CD4-positive, alpha-beta T cell treated with Interleukin-2 at 100 ng/mL for 4 hours (primary cell): ENCODE measurements at places on chromosomes 5 and 9.

DNA sequence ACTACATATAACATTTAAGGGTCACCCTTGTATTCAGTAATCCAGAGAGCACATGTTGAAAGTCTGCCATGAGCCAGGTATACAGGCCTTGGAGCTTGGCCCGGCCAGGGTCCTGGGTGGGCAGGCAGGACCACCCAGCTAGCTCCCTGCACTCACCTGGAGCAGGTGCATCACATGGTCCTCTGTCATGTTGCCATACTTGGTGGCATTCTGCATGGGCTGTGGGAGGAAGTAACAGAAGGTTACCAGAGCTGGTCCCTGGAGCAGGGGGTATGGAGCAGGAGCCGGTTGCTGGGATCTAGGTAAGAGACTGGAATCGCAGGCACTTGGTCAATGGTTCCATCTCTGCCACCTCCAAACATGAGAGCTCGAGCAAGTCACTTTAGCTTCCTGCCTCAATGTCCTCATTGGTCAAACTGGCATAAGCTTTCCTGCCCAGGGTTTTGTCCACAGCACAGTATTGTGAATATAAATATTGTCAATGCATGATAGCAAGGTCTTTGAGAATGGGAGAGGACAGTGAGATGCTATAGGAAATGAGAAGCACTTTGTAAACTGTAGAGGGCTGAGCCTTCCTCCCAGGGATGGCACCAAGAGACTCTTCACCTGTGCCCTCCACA, 6.5 kb downstream of the CD74 start:
- no peak for DNase-seq

DNA sequence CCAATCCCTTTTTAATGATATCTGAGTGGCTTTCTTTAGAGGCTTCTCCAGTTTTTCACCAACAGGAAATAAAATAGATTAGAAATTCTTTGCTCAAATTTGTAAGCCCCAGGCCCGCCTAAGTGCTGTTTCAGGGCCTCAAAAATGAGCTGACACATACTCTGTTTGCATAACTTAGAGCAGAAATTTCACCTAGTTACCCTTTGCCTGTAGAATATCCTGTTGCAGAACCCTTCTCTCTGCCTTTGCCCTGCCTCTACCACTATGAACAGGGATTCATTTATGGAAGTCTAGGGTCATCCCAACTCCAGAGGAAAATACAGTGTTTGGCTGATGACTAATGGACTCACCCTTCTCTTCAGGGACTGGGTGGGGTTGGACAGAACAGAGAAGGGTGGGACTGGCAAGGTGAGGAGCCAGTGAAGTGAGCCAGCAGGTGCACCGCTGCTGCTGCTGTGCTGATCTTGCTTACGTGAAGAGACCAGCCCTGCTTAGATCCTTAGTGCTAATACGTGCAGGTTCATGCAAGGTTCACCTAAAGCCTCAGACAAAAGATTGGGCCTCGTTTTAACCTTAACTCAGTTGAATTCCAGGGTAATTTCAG, 22.8 kb downstream of the OSTF1 start:
- no peak for DNase-seq

DNA sequence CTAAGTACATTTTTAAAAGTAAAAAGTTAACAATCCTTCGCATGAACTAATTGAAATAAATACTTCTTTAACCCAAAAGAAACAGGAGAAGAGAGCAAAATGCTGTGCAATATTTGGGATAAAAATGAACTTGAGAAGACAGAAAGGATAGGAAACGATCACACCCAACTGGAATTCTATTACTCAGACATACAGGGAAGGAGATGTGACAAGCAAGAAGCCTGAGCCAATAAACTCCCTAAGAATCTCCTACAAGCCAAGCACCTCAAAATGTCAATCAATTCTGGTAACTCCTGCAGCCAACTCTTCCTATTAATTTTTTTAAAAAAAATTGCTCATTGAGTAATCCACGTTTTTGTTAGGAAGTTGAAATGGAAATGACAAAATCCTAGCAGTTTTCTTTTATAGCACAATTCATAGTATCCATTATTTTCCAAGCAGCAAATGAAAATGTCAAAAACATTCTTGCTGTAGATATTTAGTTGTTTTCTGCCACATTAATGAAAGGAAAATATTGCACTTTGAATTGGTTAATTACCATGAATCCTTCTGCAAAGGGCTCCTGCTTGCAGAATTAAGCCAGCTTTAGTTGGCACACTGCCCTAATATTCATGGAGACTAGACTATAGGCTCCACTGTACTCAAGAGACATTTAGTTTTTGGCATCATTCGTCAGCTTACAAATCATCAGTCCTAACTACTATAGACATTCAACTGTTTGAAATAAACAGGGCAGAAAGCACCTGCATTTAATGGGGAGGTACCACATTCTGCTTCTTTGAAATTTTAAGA, 89.0 kb downstream of the RFX3 start:
- no peak for DNase-seq

DNA sequence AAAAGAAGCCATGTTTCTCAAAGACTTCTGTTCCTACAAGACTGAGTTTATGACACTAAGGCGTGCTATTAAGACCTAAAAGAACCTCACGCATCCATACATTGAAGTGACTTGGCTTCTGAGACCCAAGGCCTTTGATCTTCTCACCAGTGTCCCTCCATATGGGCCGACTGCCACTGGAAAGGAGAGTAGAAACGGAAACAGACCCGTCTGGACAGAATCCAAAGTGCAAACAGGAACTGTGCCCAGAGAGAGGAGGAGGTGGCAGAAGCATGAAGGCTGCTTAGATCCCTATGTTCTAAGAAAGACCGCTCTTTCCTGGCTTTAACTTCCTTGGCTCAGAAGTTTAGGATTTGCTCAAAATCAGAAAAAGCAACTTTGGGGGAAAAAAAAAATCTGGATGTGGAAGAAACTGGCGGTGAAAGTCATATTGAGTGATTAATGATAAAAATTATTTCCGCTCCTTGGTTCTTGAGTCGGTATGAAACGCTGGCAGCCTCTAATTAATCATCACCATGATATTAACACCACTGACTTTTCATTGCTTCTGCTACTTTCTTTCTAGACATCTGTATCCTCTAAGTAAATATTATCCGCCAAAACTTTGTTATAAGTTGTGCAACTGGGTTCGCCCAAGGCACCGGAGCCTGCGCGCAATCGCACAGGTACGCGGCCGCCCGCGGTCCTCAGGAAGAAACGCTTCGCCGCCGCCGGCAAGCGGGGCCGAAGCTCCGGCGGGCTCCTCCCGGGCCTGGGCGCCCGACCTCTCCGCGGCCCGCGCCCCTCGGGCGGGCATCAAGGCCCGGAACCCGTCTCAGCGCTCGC, 726 bp downstream of the DAP start:
- peak; percentile 24 for DNase-seq

DNA sequence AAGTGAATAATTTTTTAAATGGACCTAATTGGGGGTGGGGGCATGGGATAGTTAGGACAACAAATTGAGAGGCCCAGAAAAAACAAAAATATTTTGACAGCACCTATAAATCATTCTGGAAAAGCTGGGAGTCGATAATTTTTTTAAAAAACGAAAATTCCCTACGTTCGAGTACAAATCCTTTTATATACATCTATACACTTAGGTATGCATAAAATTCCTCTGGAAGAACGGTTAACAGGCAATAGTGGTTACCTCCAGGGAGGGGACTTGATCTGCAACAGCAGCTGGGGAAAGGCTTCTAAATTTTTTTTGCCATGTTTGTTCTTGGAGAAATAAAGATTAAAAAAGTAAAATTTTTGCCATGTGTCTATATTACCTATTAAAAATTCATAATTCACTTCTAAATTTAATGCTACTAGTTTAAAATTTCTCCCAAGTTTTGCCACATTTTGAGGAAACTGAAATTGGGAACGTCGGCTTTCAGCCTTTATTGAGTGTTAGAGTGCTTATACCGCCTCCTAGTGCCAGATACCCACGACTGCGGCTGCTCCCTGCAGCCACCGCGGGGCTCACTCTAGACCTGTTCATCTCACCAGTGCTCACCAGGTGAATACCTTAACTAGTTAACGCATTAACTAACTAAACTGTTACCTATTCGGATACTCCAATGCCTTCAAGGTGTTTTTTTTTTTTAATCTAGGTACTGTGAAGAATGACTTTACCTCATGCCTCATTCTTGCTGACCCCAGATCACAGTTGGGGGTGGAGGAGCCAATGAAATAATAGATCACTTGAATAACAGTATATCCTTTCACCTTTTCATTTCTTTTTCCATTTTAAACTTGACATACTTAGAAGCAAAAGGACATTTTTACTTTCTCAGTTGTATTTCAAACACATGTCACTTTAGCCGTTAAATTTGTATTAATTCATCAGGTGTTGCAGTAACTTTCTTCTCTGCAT, 1.8 kb upstream of the BHMT start:
- peak; percentile 20 for DNase-seq

DNA sequence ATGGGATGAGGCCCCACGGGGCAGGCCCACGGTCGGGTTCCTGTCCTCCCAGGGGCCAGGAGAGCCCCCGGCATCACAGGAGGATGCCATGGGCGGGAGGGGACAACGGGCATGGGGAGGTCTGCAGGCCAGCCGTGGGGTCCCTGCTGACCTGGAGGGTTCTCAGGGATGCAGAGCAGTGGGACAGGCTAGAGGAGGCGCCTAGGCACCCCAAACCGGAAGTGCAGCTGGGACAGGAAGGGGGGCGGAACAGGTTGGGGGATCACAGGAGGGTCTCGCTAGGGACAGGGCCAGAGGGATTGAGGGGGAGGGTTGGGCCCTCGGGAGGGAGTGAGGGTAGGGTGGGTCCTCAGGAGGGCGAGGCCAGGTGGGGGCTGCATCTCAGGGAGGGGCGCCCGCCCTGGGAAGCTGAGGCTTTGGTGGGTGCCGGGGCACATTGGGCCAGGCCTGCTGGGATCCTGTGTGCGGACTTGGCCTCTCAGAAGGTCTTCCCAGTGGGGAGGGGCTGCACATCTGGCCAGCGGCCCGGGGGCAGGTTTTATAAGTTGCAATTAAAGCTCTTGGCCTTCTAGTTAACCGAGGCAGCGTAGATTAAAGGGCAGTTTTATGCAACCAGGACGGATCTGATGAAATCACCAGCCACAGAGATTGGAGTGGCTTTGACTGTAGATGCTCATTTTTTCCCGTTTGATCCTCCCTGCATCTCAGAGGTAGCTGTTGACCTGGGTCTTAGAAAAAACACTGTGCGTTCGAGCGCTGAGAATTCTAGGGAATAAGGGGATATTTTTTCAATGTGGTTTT, 20.1 kb downstream of the NKD2 start:
- no peak for DNase-seq
